ENCODE measurements at places on chromosomes 3 and 15. TPM values are rescaled to one million over a fixed set of nuclear protein-coding genes. Genes with fewer than 3 reads are reported as not detected.

The MAGEF1 gene
- total RNA-seq: 20.9 TPM

The TM2D3 gene
- total RNA-seq: 52.6 TPM

The IQCF5 gene
- total RNA-seq: not detected

The CRTC3 gene
- total RNA-seq: 12.4 TPM

The ECE2 gene
- under 0.01 TPM for total RNA-seq

The INSYN1 gene
- total RNA-seq: 0.73 TPM

The DZIP1L gene
- 34.2 TPM for total RNA-seq
